ENCODE measurements at places on chromosomes 5 and 9. TPM values are rescaled to one million over a fixed set of nuclear protein-coding genes. Genes with fewer than 3 reads are reported as not detected.

CAMK2A gene
- not detected for total RNA-seq

ANKRD34B gene
- not detected for total RNA-seq

FAM174A gene
- total RNA-seq, result 2.5 TPM

OR13C3 gene
- not detected for total RNA-seq

SLC44A1 gene
- 36.1 TPM for total RNA-seq

GABBR2 gene
- total RNA-seq, result not detected

CDC23 gene
- total RNA-seq, result 9.3 TPM

CYLC2 gene
- not detected for total RNA-seq

FAM221B gene
- total RNA-seq, result not detected

OLFML2A gene
- total RNA-seq, result 10.0 TPM

NUTM2G gene
- total RNA-seq, result not detected

CANX gene
- total RNA-seq, result 270 TPM

SPATA6L gene
- total RNA-seq, result 14.9 TPM

SLC25A2 gene
- total RNA-seq, result 1.1 TPM

PCDHA7 gene
- 0.27 TPM for total RNA-seq

LVRN gene
- total RNA-seq, result 5.8 TPM
